Fibroblast of skin of right quadriceps (primary cell): ENCODE measurements at places on chromosomes 16 and 17.

DNA sequence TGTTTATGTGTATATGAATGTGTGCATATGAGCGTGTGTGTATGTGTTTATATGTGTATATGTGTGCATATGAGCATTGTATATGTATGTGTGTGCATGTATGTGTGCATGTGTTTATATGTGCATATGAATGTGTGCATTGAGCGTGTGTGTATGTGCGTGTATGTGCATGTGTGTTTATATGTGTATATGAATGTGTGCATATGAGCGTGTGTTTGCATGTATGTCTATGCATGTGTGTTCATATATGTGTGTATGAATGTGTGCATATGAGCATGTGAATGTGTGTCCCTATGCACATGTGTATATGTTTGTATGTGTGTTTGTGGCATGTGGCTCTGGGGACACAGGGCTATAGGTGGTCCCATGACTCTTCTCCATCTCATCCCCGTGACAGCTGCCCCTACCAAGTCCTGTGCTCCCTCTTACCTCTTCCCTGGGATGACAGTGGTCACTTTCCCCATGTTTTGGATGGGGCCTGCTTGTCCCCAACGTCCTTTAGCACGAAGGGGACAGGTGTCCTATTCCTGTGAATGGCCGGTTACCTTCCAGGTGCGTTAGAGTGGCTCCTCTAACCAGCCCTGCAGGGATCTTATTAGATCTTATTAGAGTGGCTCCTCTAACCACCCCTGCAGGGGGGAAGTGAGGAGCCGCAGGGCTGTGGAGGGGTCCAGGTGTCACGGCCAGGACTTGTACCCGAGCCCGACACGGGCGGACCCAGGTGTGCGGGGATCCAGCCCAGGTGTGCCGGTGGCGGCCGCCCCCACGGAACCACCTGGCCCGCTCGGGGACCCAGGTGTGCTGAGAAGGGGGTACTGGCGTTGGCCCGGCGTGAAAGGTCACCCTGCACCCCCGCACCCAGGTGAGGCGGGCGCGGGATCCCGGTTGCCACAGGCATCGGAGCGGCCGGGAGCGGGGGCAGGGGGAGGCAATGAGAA lies 105.6 kb downstream of the SEC14L1 start:
- DNase-seq = no peak

- no peak for DNase-seq
These were observed 15.8 kb upstream of the RBBP6 start for GRCh38 chr16:24523569-24523968.

DNA sequence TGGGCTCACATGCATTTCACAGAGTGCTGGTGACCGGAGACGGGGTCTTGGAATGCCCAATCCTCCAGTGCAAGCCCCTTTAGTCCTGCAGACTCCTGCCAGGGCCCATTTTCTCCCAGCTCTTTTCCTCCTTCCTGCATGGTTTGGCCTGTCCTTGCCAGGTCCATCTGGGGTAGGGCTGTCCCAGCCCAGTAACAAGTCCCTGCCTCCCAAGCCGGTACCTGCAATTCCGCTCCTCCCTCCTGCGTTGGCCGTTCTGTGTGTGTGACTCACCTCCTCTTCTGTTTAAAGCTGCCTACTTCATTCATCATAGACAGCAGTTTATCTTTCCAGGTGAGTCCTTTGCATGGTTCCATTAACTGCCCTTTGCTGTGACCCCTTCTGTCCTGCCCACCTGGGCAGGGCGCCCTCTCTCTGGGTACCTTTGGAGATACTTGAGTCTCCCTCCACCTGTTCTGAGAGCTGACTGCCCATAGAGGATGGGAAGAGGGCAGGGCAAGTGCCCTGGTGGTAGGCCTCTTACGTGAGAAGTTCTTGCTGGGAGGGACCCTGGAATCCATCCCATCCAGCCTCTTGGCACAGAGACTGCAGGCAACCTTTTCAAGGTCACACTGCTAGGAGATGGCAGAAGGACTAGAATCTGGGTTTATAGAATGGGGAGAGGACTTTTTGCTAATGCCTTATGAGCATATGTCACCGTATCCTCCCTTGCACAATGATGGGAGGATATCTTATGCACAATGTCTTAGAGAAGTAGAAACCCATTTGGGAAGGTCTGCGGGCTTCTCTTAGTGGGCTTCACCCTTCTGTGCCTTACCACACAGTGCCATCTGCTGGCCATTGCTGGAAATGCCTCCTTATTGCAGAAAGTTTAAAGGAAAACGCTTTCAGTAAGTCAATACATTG lies 29.7 kb upstream of the LGALS9 start:
- peak; percentile 73 for DNase-seq

DNA sequence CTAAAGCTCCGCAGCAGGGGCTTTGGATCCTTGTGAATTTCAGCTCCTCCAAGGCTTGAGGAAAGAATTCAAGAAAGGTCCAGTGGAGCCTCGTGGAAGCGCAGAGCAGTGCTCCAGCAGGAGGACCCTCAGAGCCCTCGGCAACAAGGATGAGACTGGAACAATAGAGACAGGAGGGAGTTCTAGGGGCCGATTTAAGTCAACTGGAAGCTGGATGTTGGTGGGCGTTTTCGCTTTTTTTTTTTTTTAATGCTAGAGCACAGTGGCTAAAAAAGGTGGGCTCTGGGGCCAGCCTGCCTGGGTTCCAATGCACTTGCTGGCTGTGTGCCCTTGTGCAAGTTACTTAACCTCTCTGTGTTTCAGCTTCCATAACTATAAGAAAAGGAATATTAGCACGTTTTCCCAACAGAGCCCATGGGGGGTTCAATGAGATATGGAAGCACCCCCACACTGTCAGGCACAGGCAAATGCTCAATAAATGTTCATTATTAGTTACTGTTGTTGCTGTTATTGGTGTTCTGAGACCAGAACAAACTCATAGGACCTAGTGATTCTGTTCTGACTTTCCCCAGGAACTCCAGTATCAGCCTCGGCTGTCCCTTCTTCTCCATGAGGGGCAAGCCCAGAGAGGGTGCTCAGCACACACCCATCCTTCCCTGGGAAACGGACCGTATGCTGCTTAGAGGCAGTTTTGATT lies 5.3 kb upstream of the CBX8 start:
- no peak for DNase-seq

DNA sequence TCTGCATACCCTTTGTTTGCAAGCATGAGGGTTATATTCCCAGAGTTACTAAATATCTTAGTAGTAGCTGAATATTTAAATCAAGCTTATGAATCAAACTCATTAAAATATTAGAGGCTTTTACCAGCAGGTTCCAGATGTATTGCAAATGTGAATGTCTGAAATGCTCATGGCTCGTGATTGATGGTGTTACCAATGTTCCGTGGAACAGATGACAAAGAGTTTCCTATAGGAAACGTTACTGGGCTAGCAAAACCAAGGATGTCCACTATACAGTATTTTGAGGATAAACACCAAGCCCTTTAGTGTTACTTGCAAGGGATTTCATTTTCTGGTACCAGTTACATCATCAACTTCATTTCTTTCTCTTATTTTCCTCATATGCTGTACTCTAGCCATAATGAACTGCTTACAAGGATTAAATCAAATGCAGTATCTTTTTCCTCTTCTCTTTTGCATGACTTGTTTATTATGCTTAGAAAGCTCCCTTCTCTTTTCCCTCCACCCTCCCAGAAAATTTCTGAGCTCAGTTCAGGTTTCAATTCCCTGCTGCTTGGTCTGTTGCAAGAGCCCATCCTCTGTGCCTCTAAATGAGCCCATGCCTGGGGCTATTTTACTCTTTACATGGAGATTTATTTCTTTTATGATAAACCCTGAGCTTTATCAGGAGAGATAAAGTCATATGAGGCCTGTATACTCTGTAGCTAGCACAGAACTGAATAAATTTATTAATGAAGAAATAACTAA lies 1537.1 kb upstream of the GOT2 start:
- no peak for DNase-seq

DNA sequence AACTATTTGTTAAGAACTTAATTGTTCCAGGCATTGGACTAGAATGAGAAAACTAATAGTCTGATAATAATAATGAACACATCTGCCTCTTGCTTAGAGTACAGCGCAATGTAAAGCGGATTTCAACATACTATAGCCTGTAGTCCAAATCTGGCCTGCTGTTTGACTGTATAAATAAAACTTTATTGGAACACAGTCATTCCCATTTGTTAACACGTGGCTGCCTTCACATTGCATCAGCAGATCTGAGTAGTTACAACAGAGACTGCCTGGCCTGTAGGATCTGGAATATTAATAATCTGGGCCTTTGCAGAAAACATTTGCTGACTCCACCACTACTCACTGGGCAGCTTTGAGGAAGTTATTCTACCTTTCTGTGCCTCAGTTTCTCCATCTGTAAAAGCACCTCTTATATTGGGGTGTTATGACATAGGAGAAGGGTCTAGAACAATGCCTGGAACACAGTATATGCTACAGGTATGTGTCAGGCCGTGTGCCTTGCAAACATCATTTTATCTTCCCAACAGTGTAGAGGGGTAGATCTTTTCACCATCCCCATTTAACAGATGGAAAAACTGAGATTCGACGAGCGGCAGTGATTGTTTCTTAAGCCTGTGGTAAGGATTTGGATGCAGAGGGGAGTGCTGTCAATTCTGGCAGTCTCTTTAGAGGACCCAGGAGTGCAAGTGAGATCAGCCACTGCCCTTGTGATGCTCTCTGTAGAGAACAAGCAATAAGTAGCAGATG lies 22.2 kb downstream of the PDILT start:
- no peak for DNase-seq

GRCh38 chr16:88009563-88010342 lies 58.5 kb downstream of the BANP start:
- DNase-seq = no peak

- DNase-seq = no peak
These were observed 23.9 kb upstream of the FASN start for GRCh38 chr17:82121660-82122629.
